NCI-H1092 treated with DMSO at 0.1 percent for 48 hours (cell line): ENCODE measurements at places on chromosomes 13 and 19.

DNA sequence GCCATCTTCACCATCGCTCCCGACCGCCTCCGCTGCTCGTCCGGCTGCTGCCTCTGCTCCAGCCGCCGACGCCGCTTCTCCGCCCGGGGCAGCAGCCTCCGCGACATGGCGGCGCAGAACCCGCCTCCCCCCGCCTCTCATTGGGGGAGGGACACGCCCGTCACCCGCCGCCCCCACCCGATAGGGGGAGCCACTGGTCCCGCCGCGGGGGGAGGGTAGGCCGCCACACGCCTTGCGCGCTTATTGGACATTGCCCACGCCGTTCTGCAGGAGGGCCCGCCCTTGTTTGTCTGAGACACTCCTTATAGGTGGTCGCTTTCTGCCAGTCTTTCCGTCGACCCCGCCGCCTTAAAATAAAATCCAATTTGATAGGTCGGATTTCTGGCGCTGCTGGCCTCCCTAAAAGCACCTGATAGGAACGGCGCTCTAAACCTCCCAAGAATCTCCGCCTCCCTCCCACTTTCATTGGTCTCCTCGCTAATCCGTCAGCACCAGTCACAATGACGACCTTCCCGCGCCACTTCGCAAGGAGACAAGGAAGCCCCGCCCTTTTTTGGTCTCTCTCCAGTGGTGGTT, at the start of gene HNRNPL:
Gene HNRNPL (minus strand): TSS at position 127 of the 576 bp plus-strand sequence. CDS start 20 bp downstream, at position 107.
- peak; percentile 99 for DNase-seq

- no peak for DNase-seq
These were observed 5.5 kb upstream of the PSPN start for GRCh38 chr19:6381030-6381750.

DNA sequence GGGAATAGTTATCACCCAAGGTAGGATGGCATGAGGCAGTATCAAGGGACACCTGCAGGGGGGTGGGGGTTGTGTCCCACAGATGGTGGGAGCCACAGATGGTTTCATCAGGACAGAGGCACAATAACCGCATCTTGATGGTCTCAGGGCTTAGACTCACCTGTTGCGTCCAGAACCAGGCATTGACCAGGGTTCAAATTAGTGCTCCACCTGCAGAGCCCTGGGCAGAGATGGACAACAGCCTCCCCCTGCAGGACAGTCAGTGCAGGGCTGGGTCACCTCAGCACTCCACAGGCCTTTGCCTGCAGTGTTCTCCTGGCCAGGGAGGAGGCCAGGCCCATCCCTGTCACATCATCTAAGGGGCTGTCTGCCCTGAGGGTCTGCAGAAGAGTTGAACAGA, 14.5 kb upstream of the CEACAM1 start:
- DNase-seq: no peak

GRCh38 chr19:33956941-33957340, 160.3 kb downstream of the KCTD15 start:
- no peak for DNase-seq

DNA sequence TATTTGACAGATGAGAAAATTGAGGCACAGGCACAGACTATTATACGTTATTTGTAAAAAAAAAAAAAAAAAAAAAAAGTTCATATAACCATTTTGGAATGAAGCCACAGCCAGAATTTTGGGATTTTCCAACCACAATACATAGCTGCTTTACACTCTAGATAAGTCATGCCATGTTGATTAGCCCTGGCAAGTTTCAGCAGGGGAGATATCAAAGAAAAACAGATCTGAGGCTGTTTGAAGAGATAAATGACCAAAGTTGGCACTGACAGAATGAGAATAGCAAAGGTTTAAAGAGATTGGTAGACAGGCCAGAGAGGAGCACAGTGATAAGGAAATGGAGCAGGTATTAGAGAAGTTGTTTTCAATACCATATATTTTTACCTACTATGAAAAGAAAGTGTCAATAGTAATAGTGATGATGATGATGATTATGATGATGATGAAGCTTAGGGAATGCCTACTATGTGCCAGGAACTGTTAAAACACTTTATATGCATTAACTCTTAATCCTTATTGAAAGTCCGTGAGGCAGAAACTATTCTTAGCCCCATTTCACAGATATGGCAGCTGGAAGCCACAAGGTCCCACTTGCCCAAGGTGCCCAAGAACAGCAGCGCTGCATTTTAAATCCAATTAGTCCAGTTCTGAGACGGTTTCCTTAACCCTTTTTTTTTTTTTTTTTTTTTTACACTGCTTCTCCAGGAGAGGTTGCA, 105.5 kb downstream of the MBNL2 start:
- no peak for DNase-seq

DNA sequence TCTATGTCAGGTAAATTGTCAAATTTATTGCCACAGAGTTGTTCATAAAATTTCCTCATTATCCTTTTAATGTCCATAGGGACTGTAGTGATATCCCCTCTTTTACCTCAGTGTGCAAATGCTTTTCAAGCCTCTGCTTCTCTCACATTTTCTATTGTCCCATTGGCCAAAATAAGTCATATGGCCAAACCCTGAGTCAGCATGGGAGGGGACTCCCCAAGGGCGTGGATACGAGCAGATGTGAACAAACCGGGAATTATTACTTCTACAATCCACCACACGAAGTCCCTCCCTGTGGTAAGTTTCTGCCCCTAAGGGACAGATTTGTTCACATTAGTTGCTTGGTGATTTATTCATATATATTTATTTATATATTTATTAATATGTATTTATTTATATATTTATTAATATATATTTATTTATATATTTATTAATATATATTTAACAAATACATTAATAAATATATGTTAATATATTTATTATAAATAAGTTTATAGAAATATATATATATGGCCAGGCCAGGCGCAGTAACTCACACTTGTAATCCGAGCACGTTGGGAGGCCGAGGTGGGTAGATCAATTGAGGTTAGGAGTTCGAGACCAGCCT, 20.1 kb upstream of the CAMSAP3 start:
- no peak for DNase-seq

DNA sequence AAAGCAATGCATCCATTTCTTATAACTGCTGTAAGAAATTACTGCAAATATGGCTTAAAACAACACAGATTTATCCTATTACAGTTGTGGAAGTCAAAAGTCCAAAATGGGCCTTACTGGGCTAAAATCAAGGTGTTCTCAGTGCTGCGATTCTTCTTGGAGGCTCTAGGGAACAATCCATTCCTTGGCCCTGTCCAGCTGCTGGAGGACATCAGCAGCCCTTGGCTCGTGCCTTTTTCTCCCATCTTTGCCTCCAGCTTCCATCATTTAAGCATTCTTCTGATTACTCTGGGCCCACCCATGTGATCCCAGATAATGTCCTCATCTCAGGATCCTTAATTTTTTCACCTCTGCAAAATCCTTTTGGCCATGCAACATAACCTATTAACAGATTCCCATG, 607.1 kb downstream of the DCT start:
- DNase-seq: no peak

- no peak for DNase-seq
These were observed 1161.9 kb downstream of the UQCRFS1 start for GRCh38 chr19:28051047-28051446.

DNA sequence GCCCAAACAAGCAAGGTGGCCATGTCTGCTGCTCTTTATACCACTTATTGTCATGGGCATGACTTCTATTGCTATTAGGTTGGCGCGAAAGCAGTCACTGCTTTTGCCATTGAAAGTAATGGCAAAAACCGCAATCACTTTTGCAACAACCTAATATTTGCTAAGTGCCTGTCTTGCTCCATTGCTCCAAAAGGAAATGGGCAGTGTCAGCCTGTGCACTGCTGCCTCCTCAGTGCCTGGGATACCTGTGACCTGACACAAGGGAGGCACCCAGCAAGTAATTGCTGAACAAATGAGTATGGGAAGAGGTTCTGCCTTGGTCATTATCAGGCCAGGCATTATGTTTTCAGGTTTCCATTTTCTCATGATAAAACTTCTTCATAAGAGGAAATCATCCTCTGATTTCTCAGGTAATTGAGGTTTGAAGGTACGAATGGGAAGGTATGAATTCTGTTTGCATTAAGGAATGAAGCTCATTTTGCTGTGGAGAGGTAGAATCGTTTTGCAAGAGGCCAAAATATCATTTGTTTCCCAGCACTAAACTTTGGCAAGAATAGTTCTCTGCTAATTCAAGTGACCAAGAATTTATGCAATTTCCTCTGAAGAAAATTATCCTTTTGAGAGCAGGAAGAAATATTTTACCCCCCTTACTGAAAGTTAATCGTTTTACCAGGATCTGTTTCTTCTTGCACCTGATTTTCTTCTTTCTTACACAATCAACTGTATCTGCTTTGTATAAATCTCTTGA, 128.4 kb upstream of the SPRY2 start:
- no peak for DNase-seq

- DNase-seq: no peak
These were observed 6.1 kb upstream of the LSM4 start for GRCh38 chr19:18329035-18329376.

GRCh38 chr13:59890054-59890453, 273.7 kb downstream of the DIAPH3 start:
- no peak for DNase-seq
